Amygdala (tissue), 56 donors: ENCODE measurements at places on chromosomes 11 and 22.
A peak's percentile ranks its signal among the peaks of the same experiment; 100 is the strongest.

DNA sequence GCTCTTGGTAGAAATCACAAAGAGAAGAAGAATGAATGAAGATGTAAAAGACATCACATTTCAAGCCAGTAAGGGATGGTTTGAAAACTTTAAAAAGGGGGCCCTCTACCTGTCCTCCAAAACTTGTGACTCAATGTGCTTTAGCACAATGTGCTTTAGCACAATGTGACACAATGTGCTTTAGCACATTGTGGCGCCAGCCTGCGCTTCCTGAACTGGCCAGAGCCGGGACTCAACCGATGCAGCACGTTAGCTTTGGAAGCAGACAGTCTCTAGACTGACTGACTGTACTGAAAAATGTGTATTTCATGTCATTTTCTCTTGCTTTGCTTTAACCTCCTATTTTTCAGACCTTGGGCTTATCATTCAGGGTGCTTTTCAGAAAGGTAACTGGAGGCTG lies 63.5 kb downstream of the FAM83F start:
- DNase-seq: no peak

DNA sequence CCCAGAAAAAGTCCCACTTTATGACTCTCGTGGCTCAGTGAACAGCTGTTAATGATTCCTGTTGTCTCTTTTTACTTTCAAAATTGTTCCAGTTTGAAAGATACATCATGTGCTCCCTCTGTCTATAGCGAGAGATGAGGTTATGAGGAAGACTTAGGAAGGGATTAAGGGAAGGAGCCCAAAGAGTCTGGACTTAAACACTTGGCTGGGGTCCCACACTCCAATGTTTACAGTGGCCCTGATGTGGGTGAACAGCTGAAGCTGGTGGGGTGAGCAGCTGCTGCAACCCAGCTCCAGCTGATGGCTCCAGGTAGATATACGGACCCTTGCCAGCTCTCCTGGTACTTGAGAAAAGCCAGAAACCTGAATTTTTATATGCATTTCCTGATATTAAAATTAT lies 84.5 kb upstream of the PLET1 start:
- DNase-seq: no peak

- no peak for DNase-seq
Measured at GRCh38 chr11:2267306-2267850, 3.0 kb downstream of the ASCL2 start.

- DNase-seq: no peak
Measured at GRCh38 chr11:125147280-125147679, 17.3 kb upstream of the PKNOX2 start.

DNA sequence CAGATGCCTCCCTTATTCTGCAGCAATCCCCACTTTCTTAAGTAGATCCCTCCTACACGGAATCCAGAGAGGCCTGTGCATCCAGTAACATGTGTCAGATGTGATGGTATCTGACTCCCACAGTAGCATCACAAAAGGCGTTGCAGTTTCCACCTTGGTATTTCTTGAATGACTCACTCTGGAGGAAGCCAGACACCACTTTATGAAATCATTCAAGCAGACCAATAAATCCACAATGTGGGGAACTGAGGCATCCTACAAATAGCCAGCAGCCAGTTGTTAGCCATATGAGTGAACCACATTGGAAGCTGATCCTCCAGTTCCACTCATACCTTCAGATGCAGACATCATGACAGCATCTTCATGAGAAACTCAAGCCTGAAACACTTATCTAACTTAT lies 798.1 kb downstream of the OPCML start:
- DNase-seq: no peak

- DNase-seq: no peak
Measured at GRCh38 chr11:130037881-130038585, 31.7 kb upstream of the APLP2 start.

- peak; percentile 45 for DNase-seq
Measured at GRCh38 chr11:30914143-30914762, 328.1 kb upstream of the MPPED2 start.

- DNase-seq: no peak
Measured at GRCh38 chr11:14411818-14412217, 52.8 kb upstream of the RRAS2 start.

- DNase-seq: no peak
Measured at GRCh38 chr11:18927550-18928322, 11.5 kb downstream of the MRGPRX1 start.

DNA sequence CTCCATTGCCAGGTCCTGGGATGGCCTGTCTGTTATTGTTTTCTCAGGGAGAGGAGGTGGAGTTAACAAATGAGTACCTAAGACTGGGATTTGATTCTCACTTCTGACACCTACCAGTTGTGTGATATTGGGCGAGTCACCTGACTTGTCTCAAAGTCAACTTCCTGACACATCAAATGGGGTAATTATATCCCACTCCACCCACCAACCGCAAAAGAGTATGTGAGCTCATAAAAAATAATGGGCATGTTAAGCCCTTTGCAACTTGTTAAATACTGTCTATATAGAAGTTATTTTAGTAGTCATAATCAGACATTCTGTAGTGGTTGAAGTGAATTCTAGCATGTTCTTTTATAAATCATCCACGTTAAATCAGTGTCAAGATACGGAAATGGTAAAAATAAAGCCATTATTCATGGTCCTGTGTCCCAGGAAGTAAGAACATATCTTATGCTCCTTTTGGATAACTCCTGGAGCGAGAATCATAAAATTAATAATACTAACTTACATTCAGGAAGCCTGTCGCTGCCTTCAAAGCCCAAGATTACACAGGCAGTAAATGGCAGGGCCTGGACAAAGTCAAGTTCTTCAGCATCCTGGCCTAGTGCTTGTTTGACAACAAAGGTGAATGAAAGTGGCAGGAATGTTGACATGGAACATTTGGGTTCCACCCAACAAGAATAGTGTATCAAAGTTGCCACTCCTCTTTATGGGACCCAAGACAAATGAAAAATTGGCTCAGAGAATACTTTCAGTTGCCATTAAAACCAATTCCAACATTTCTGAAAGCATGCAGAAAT lies 54.3 kb downstream of the SYTL2 start:
- DNase-seq: no peak

DNA sequence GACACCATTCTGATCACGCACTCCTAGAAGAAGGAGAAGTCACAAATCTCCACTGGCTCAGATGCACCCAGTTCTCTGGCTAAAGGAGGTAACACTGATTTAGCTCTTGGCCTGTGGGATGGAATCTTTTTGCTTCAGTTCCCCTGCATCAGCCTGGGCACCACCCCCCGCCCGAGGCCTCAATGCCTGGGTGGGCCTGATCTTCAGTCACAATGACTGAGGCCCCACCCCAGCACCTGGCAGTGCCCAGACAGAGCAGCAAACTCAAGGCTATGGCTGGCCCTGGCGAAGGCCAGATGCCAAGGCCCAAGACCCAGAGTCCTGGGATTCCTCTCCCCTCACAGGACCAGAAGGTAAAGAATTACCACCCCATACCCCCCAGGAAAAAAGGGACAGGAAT lies 5.0 kb downstream of the CYB561A3 start:
- DNase-seq: no peak

DNA sequence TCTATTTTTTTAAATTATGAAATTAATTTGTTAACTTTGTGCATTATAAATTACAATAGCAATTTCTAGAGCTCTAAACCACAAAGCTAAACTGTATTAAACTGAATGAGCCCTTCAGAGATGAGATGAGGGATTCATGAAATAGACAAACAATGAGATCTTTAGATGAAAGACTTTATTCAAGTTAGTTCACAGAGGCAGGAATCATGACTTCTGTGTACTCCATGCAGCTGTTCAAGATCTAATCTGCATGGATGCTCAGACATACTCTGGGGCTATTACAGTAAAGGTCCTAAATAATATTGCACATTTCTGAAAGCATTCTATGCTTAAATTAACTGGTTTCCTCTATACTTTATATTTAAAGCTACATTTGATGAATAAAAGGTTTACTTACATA lies 122.7 kb downstream of the FCHSD2 start:
- DNase-seq: no peak

DNA sequence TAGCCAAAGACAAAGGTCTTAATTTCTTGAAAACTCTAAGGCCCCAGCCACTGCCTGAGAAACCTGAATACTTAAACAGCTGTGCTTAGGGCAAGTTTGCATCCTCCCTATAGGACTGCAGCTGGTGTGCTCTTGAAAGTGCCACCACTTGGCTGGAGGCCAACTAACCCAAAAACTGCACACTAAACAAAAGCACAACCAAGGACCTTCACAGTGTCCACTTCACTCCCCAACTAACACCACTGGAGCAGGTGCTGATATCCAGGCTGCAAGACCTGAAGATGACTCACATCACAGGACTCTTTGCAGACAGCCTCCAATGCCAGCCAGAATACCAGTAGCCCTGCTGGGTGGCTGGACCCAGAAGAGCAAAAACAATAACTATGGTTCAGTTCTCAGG lies 357.7 kb upstream of the ARHGAP42 start:
- no peak for DNase-seq

GRCh38 chr11:42021911-42022310 lies 562.5 kb upstream of the LRRC4C start:
- no peak for DNase-seq

DNA sequence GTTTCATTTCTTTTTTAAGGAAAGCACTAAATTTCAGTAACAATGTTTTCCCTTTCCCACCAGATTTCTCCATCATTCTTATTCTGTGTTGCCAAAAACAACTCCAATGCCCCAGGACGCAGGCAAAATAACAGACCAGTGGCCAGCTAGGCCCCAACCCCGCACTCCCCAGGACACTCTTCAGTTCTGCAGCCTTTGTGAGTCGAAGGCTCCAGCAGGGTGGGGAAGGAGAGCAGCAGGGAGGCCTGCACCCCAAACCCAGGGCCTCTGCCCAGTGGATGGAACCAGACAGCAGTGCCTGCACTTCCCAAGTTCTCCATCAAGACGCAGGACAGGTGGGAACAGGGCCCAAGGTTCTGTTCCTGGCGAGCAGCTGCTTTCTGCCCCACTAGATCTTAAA lies 34.4 kb downstream of the PPP2R1B start:
- no peak for DNase-seq

GRCh38 chr22:49667236-49667635 lies 160.4 kb downstream of the BRD1 start:
- no peak for DNase-seq

- no peak for DNase-seq
Measured at GRCh38 chr11:88175569-88176075, 379 bp upstream of the RAB38 start.

DNA sequence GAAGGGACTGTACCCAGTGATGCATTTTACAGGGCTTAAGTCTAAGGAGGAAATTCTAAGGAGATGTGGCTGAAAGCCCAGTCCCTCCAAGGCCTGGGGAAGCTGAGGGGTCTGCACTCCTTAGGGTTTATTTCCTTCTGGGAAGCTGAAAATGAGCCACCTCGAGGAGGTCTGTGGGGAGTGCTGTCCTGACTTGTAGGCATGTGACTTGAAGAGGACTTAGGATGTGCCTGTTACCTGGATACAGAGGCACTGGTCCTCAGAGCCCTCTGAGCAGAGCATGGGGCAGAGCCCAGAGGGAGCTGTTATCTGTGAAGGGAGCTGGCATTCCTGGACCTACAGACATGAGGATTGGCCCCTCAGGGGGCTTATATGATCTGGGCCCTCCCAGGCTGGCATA lies 77.1 kb downstream of the TP53I11 start:
- no peak for DNase-seq

- no peak for DNase-seq
Measured at GRCh38 chr11:12380565-12381325, 3.4 kb downstream of the PARVA start.

DNA sequence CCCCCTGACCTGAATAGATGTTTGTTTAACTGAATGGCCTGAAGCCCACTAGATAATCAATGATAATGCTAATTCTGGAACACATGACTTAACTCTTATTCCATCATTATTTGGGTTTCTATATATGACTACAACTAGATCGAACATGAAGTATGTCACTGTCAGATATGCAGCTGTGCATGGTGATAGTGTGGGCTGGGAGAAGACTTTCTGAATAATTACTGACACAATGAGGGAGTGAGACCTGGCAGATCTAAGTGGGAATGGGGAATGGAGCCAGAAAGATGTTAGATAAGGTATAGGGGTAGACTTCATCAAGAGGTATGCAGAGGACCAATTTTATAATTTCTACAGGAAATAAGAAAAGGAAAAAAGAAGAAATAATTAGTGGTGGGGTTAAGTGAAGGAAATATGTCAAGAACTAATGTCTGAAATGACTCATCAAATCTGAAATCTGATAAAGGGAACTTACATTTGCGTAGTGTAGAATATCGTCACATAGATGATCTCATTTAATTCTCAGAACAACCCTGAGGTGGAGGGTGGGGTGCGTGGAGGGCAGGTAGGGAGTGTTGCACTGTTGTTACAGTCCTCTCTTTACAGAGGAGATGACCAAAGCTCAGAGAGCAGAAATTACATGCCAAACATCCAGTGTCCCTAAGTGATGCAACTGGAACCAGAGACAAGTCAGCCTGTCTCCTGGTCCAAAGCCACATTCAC lies 68.2 kb upstream of the EED start:
- DNase-seq: no peak

DNA sequence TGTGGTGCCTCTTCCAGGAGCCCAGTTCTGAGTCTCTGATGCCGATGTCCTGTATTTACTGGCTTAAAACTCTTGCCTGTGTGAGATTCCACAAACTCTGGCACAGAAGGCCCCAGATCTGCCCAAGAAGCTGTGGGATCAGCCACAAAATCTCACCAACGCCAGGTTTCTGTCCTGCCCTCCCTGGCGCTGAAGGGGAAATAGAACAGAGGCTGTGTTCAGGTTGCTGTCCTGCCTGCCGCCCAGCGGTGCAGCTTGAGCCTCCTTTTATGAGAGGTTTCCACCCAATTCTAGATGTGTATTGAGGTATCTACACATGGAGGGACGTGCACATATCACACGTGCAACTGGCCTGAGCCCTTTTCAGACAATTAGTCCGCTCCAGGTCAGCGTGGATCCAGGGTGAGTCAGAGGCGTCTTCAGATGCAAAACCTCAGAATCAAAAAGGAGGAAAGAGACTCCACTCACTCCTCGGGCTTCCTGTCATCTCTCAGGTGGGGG lies 2.2 kb downstream of the TMEM80 start:
- DNase-seq: no peak

DNA sequence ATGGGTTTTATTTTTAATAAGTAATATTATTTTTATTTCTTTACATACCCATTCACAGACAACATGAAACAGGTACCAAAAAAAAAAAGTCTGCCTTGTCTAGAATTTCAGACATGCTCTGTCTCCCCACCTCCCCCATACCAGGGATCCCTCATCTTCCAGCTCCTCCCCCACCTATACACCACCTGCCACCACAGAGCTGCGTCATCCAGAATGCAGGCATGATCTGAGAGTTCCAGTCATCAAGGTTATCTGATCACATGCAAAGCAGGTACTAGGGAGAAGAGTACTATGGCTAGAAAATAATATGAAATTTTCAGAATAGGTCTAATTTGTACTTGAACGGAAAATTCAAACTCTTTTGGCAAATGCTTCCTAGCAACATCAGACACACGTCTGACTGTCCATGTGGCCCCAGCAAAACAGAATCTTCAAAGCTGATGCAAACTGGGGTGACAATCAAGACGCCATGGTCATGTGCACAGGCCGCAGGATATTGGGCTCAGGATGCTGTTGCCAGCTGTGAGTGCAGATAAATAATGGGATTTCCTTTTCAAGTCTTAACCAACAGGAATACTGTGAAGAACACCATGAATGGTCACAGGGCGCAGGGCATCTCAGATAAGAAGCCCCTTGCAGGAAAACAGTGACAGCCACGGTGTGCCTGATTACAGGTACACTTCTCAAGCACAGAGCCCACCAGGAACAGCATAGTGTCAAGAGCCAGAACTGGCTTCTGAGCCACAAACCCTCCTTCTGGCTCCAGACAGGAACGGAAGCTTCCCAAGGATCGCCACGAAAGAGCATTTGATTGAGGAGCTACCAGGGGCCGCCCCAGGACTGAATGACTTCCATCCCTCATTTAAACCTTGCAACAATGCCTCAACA lies 169.5 kb downstream of the EFCAB6 start:
- no peak for DNase-seq
